ENCODE measurements at places on chromosomes 3 and 15.

DNA sequence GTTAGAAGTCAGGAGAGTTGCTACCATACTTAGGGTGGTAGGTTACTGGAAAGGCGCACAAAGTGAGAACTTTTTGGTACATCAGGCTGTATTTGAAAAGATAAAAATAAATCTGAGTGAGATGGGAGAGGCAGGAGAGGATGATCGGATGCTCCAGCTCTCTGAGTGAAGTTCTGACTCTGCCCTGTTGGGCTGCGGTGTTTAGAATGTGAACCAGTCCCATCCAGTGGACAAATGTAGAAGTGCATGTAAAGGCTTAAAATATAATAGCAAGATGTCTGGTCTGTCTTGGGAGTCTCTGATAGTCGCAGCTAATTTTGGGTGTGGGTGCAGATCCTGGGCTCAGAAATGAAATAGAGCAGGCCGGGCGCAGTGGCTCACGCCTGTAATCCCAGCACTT, 30.4 kb downstream of the ACKR2 start:
- peak; percentile 71 for ATAC-seq

- ATAC-seq: no peak
Measured at GRCh38 chr3:119310071-119310470, 15.9 kb downstream of the ARHGAP31 start.

DNA sequence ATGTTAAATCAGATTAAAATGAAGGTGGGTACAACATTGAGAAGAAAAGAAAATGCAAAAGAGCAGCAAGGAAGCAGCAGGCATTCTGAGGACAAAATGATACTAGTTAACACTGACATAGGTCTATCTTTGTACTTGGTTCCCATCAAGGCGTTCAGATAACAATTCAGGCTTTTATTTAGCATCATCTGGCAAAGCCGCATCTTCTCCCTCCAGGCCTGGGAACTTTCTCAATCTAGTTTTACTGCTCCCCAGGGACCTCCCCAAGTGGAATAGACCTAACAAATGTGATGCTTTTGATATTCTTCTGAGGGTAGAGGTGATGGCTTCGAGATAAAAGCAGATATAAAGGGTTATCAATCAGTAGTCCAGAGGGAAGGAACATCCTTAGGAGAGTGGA, 130.6 kb downstream of the C3orf38 start:
- no peak for ATAC-seq

DNA sequence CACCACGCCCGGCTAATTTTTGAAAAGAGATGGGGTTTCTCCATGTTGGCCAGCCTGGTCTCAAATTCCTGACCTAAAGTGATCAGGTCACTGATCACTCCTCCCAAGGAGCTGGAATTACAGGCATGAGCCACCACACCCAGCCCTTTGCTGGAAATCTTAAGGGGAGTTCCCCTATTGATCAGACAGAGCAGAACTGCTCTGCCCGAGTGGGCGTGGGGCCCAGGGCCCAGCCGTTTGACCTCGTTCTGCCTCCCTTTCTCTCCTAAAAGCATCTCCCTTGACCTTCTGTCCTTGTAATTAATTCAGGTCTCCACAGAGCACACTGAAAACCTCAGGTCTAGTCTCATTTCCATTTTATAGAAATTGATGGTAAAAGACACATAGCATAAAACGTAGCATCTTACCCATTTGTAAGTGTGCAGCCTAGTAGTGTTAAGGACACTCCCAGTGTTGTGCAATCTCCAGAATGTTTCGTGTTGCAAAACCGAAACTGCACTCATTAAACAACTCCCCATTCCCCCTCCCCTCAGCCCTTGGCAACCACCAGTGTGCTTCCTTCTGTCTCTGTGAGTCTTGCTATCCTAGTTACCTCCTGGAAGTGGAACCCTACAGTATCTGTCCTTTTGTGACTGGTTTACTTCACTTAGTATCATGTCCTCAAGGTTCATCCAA, 89.3 kb downstream of the SLCO3A1 start:
- ATAC-seq: peak; percentile 69

DNA sequence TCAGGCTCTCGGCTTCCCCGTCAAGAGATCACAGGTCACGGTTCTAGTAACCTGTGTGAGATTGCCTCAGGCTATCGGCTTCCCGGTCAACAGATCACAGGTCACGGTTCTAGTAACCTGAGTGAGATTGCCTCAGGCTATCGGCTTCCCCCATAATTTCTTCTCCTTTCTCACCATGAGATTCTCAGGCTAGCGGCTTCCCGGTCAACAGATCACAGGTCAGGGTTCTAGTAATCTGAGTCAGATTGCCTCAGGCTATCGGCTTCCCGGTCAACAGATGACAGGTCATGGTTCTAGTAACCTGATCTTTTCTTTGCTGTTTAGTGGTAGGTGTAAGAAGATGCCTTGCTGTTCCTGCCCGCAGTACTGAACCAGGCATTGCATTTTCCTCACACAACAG, 418.2 kb upstream of the ZNF717 start:
- ATAC-seq: no peak

DNA sequence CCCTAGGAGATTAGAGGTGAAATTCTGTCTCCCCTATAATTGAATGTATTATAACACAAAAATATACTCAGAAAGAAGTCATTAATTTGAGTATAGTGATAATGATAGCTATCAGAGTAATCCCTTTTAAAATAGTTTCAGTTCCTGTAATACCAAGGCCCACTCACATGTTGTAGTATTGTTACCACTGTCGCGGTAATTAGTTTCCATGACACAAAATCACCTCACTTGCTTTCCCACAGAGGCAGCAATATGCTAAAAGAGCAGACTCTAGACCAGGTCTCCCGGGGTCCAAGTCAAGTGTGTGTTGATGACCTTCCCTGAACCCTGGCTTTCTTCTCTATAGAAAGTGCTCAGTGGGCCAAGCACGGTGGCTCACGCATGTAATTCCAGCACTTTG, 39.5 kb upstream of the NSMCE3 start:
- no peak for ATAC-seq

- peak; percentile 36 for ATAC-seq
Measured at GRCh38 chr3:105368566-105369499, 2.1 kb downstream of the ALCAM start.
